ENCODE measurements at places on chromosomes 13 and 19.

GRCh38 chr19:55493052-55493644 is 4.9 kb downstream of the SSC5D start:
- no peak for DNase-seq

GRCh38 chr13:113452466-113452865 is 822 bp downstream of the ADPRHL1 start:
- no peak for DNase-seq

DNA sequence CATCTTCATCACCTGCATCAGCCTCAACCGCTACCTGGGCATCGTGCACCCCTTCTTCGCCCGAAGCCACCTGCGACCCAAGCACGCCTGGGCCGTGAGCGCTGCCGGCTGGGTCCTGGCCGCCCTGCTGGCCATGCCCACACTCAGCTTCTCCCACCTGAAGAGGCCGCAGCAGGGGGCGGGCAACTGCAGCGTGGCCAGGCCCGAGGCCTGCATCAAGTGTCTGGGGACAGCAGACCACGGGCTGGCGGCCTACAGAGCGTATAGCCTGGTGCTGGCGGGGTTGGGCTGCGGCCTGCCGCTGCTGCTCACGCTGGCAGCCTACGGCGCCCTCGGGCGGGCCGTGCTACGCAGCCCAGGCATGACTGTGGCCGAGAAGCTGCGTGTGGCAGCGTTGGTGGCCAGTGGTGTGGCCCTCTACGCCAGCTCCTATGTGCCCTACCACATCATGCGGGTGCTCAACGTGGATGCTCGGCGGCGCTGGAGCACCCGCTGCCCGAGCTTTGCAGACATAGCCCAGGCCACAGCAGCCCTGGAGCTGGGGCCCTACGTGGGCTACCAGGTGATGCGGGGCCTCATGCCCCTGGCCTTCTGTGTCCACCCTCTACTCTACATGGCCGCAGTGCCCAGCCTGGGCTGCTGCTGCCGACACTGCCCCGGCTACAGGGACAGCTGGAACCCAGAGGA is 2.6 kb downstream of the P2RY11 start:
- no peak for DNase-seq

DNA sequence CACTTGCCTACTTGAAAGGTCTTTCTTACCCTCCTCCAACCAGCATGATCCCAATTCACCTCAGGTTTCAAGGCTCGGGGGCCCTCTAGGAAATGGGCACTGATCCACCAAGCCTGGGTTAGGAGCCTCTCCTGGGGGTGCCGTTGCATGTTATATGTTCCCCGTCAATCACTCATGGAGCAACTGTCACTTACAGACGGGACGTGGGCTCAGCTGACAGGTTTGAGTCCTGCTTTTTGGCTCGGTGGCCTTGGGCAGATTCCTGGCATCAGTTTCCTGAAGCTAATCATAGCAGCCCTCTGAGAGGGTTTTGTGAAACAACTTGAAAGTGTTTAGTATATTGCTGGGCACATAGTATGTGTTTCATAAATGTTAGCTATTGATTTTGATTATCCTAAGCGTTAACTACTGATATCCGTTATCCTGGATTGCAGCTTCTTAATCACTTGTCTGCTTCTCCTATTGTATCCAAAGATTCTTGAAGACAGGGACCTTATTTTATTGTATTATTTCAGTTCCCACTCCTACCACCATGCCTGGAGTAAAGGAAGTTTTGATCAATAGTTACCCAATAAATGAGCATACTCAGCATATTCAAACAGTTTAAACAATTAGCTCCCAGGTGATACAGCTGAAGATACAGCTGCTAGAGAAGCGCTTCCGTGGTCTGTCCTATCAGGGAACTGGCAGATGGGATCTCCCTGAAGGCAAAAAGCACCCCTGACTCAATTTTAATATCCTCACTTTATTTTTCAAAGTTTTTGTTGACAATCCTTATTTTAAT is 57.9 kb downstream of the RFC3 start:
- DNase-seq: no peak

DNA sequence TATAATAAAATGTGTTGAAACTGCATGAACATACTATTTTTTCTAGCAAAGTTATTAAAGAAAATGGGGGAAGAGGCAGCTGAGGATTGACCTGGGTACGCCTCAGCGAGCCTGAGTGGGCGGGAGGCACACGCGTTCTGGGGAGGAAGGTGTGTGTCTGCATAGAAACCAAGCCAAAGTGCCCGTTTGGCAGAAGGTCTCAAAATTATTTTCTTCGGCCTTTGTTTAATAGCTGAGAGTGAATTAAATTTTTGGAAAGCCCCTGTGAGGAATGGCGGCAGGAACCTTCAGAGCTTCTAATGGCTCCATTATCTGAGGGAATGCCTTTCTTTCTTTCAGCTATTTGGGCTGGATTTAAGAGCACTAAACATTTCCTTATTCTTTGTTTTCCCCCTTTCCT is 5.2 kb downstream of the ZIC2 start:
- DNase-seq: no peak

GRCh38 chr19:43777163-43777695 is 3.5 kb downstream of the KCNN4 start:
- DNase-seq: no peak

DNA sequence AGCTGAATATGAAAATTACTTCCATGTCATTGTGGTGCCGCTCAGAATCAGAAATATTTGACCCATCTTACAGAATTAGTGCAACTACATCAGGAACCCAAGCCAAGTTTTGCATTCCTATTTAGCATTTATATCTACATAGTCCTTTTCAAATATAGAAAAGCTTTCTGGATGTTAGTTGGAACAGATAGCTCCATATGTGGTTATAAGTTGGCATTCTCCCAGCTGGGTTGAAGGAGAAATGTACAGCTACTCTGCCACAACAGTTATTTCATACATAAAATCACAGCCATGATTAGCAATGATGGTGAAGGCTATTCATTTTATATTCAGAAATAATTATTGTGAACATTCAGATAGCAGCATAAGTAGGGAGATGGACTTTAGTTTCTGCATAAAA is 28.2 kb downstream of the HPN start:
- DNase-seq: no peak

GRCh38 chr19:45499196-45500180 is 1.2 kb downstream of the PPM1N start:
- no peak for DNase-seq

Measured in DMS 273 treated with DMSO at 0.1 percent for 48 hours (cell line).